Naive thymus-derived CD4-positive, alpha-beta T cell (primary cell): ENCODE measurements at places on chromosomes 3 and 15.

GRCh38 chr15:77654975-77655374 is 22.3 kb upstream of the LINGO1 start:
- DNase-seq: no peak

DNA sequence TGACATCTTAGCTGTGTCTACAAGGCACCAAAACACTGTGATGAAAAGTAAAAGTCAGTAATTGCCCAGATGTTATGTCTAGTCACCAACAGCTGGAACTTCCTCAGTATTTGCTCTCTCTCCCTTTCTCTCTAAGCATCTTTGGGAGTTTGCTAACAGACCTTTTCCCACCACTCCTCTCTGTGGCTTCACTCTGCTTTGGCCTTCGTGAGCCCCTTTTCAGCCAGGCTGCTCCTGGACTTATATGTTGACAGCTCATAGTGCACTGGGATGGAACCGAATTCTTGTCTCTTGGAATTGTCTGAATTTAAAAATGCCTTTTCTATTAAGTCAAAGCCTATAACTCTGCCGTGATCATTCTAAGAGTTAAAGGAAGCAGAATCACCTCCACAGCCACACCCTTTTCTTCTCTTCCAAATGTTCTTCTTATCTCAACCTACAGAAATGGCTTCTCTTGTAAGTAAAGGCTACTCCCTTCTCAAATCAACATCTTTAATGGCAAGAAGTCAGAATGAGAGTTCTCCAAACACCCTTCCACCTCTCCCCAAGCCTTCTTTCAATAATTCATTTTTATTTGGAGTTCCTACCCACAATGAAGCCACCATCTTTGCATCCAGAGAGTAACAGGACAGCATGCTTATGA is 17.2 kb upstream of the FOXP1 start:
- DNase-seq: no peak

- no peak for DNase-seq
Measured at GRCh38 chr15:35888815-35889214, 342.9 kb upstream of the DPH6 start.

GRCh38 chr3:126487151-126487771 is 11.6 kb upstream of the ZXDC start:
- no peak for DNase-seq

DNA sequence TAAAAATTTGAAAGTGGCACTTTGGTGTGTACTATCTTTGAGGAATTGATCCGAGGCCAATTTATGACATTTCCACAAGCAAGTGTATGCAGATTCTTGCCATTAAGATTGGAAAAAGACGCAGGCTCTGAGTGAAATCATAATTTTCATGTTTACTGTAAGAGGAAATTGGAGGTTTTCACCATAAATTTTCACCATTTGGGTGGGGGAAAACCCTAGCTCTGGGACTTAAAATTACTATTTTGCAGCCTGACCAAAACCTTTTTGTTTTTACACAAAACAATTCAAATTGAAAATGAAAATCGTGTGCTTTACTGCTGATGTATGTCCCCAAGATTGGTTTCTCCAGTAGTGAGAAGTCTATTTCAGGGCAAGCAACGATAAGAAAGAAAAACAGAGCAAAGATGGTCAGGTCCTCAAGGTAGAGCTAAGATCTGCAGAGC is 282.6 kb downstream of the FOXP1 start:
- no peak for DNase-seq

GRCh38 chr3:179196098-179196497 is 47.9 kb downstream of the PIK3CA start:
- no peak for DNase-seq

- peak; percentile 53 for DNase-seq
Measured at GRCh38 chr15:67758619-67759300, 66.5 kb upstream of the SKOR1 start.

DNA sequence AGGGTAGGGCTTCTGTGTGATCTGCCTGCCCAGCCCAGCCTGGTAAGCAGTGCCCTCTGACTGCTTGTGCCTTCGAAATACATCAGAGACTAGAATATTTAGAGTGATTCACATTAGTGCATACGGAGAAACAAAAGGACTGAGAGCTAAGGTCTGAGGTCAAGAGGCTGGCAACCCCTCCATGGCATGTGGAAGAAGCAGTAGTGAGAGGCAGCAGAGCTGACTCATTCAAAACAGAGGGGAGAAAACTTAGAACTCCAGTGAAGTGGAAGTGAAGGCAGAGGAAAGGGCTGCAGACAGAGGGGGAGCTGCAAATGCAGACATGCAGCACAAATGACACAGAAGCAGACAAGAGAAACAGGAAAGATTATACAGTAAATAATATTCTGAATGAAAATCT is 61.6 kb downstream of the ULK4 start:
- no peak for DNase-seq

- DNase-seq: peak; percentile 69
Measured at GRCh38 chr15:99014803-99015697, 7.5 kb upstream of the PGPEP1L start.

GRCh38 chr15:66714543-66714981 is 12.5 kb downstream of the SMAD6 start:
- DNase-seq: no peak

GRCh38 chr3:128550471-128551126 is 57.6 kb upstream of the GATA2 start:
- DNase-seq: no peak

GRCh38 chr3:25171118-25171807 is 256.8 kb upstream of the RARB start:
- DNase-seq: no peak
